Stimulated activated CD8-positive, alpha-beta memory T cell treated with anti-CD3 and anti-CD28 coated beads, Interleukin-4, amount 100 ng/mL, for 4 hours (primary cell): ENCODE measurements at places on chromosomes 3 and 15.

DNA sequence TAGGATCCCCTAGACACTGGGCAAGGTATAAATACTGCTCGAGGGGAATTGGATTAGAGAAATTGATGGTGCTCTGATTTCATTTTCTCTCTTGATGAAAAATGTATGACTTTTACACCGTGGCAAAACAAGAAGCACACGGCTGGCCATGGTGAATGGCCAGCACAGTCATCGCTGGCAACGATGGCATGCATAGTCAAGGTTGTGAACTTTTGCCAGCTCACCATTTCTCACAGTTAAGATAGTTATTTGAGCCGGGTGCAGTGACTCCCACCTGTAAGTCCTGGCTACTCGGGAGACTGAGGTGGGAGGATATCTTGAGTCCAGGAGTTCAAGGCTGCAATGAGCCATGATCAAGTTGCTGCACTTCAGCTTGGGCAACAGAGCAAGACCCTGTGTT, 95.4 kb downstream of the HMG20A start:
- DNase-seq: no peak

- DNase-seq: no peak
Observed at GRCh38 chr15:66854012-66854965, 152.3 kb downstream of the SMAD6 start.

DNA sequence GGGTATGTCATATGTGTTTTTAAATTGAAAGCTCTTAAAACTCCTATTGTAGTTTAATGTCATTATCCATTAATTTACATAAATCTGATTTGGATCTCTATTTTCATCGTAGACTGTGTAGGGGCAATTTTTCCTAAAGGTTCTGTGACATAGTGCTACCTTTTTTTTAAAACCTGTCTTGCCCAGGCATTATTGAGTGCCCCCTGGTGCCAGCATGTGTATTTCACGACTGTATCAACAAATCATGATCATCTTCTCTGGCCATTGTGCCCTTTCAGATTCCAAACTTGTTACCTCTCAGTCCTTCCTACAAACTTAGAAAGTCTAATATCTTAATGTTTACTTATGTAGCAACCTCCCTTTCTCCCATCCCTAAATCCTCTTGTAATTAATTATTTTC, 97.2 kb upstream of the FLNB start:
- no peak for DNase-seq

DNA sequence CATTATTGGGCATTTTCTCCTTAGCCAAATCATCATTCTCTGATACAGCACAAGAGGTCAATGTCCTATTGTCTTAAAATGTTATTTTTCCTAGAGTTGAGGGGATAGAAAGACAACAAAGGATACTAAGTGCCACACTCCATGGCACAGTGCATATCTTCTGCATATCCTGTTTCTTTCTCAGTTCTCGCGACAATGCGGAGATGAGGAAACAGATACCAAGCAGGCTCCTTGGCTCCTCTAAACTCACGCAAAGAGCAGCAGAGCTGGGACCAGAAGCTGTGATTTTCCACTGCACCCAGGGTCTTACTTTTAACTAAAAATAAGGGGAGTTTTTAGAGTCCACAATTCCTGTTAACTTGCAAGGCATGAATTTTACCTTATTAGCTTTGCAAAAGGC, 10.5 kb upstream of the VGLL4 start:
- no peak for DNase-seq

DNA sequence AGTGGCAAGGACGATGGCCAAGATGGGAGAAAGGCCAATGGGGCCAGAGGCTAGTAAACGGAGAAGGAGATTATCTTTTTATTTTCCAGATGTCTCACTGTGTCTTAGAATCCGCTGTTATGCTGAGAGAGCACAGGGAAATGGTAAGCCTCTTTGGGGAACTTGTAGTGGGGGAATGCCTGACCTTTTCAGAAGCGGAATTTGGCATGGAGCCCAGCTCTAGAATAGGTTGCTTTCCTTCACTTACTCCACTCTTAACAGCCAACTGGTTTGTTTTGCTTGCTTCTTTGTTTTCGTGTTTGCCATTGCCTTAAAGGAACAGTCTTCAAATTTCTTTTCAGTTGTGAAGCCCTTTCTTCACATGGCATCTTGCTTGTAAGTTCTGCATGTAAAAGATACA, 316.2 kb upstream of the THRB start:
- no peak for DNase-seq

DNA sequence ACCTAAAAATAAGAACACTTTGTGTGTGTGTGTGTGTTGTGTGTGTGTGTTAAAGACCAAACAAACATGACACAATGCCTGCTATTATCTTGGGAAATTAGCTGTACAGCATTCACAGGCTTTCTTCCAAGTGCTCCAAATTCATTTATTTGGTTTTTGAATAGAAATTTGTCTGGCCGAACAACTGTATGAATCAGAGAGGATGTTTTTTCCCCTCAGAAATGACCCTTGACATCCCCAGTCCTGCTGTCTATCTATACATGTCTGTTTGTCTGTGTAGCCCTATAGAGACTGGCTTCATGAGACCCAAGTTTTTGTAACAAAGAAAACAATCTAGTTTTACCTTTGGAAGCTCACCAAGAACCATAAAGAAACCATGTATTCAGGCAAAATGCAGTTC, 549.8 kb downstream of the NSUN3 start:
- no peak for DNase-seq

GRCh38 chr3:26084629-26085028, 294.7 kb downstream of the OXSM start:
- no peak for DNase-seq

- DNase-seq: no peak
Observed at GRCh38 chr3:141124715-141125114, 73.6 kb downstream of the SPSB4 start.

GRCh38 chr3:108894981-108895380, 58.7 kb downstream of the GUCA1C start:
- no peak for DNase-seq

DNA sequence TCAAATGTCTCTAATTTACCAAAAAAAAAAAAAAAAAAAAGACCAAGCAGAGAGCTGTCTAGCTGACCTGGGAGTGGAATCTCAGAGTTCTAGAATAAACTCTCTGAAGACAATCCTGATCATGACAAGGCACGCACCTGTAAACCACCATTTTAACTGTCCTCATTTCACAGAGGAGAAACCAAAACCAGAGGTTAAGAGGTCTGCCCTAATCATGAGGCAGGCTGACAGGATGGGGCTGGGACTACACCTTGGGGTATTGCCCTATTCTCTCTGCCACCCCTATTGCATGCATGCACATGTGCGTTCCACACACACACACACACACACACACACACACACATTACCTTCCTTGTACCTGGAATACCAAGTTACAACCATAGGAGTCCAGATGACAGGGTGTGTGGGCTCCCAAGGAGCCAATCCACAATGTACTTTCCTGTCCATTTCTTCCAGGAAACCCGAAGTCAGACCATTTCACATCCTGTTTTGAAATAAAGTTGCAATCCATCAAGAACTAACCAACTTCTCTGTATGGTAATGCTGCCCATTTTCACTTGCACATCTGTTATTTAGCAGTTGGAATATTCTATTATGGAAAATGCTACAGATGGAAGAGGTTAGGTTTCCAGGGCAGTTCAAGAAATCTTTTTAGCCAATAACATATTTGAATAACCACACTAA, 34.6 kb downstream of the HSPBAP1 start:
- no peak for DNase-seq

- DNase-seq: peak; percentile 2
Observed at GRCh38 chr3:124995460-124995994, 60.3 kb downstream of the HEG1 start.

GRCh38 chr3:90180543-90180942, 1073.1 kb downstream of the EPHA3 start:
- DNase-seq: no peak

DNA sequence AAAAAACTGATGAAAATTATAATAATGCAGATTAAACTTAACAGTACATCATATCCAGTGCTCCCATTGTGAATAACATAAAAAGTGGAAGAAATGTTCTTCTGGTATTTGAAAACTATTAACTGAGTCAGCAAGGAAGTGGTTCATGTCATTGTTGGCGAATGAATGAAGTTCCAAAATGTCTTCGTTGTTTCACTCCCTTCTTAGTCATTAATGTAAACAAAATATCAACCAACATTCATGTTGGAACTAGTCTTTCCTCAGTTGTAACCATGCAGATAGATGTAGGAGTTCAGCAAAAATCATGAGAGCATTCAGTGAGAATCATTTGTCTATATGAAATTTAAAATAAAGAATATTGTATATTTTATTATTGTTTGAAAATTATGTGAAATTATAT, 44.1 kb upstream of the ICE2 start:
- DNase-seq: no peak

DNA sequence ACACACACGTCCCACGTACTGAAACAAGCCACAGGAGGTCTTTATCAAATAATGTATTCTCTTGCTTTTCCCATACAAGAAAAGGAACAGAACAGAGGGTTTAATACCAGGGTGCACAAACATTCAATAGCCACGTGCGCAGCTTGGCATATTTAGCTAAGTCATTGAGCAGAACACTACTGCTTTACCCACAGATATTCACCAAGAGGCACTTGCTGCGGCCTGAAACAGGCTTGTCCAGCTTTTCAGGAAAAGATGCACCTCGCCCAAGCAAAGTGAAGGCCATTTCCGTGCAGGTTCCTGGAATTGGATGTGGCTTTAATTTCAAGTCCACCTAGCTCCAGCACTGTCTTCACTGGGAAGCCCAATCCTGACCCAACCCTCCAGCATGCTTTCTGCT, 17.6 kb downstream of the ZDHHC3 start:
- no peak for DNase-seq

DNA sequence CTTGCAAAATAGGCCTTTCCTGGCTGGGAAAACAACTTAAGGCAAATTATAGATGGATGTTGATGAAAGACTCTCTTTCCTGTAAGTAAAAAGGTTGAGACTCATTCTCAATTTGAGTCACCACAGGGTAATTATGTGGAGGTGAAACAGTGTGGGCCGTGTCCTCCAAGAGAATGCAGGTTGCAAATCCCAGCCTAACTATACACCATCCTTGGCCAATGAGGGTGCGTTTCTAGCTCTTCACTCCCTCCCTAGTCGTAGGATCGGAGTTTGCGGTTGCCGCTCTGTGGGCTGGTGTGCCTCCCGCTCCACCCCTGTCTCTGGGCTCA, 259.9 kb downstream of the PLCL2 start:
- no peak for DNase-seq

GRCh38 chr3:24086206-24086605, 141.1 kb downstream of the NR1D2 start:
- DNase-seq: no peak

- no peak for DNase-seq
Observed at GRCh38 chr3:59131016-59131766, 81.4 kb upstream of the CFAP20DC start.

DNA sequence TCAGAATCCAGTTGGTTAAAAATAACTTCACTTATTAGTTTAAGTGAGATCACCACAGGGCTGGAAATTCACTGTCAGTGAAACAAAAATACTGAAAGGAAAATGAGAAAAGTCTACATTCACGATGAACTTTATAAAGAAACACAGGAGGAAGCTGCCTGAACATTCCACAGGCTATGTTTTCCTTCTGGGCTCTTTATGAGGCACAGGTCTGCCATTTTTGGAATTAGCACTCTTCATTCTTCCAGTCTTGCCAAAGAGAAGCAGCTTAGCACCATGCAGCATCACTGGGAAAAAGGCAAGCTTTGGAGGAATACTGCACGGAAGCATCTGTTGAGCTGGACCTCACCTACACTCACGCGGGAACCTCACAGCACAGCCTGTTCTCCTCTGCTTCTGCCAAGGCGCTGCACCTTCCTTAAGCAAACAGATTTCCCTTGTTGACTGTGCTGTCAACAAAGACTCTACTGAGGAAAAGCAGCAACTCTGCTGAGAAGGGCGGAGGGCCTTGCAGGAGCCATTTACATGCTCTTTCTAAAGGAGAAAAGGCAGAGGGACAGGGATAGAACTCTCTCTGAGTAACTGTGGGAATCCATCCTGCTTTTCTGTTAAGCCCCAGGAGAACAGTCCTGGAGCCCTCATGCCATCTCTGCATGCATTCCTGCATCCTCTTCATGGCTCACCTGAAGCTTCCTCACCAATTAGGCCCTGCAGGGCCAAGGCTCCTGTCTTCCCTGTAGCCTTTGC, 15.7 kb downstream of the SUSD5 start:
- no peak for DNase-seq

DNA sequence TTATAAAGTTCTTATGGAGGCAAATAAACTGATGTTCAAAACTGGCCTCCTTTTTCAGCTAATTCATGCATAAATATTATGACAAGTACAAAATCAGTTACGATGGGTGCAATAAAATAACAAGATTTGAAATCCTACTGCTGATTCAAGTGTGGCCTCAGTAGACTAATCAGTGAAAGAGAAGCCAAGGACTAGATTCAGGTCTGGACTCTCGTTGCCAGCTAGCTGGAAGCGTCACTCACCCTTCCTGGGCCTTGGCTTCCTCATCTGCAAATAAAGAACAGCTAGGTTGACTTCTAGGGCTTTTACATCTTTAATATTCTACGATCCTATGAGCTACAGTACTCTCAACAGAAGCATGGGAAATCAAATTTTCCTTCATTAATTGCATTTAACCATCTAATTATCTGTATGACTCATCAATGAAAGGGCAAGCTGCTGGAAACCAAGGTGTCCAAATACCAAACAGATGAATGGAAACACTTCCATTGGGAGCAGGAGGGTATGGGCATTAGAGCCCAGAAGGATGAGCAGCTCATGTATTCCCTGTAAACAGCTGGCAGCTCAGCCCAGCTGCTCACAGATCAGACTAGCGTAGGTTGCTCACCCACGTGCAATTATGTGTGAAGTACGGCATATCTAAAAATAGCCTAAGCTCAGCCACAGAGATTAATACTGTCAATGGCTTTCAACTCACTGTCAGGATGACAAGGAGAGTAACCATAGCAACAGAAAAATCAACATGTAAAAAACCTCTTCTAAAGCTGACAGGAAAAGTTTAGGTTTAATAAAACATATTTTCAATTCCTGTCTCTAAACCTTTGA, 294.8 kb downstream of the PLCL2 start:
- peak; percentile 7 for DNase-seq

DNA sequence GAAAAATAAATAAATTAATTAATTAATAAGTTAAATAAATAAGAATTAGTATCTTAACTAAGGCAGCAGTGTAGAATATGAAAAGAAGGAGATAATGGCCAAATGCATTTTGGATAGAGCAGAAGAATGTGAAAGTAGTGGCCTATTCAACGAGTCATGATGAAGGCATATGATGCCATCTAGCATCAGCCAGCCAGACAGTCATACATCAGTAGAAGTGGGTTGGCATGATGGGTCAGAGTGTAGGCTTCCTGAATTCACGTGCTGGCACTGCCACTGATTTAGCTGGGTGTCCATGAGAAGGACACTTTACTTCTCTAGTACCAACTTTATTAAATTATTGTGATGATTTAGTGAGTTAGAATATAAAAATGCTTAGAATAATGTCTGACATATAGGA, 256.1 kb upstream of the ARPP21 start:
- no peak for DNase-seq

GRCh38 chr15:97991972-97992541, 31.6 kb downstream of the ARRDC4 start:
- no peak for DNase-seq

- DNase-seq: no peak
Observed at GRCh38 chr3:106401666-106402490, 533.1 kb upstream of the CBLB start.

- no peak for DNase-seq
Observed at GRCh38 chr3:7695049-7695448, 806.6 kb upstream of the LMCD1 start.

- no peak for DNase-seq
Observed at GRCh38 chr15:58966698-58967097, 20.8 kb upstream of the RNF111 start.

- no peak for DNase-seq
Observed at GRCh38 chr3:128339491-128340012, 127.1 kb downstream of the DNAJB8 start.
